ENCODE measurements at places on chromosomes 11 and 22.

DNA sequence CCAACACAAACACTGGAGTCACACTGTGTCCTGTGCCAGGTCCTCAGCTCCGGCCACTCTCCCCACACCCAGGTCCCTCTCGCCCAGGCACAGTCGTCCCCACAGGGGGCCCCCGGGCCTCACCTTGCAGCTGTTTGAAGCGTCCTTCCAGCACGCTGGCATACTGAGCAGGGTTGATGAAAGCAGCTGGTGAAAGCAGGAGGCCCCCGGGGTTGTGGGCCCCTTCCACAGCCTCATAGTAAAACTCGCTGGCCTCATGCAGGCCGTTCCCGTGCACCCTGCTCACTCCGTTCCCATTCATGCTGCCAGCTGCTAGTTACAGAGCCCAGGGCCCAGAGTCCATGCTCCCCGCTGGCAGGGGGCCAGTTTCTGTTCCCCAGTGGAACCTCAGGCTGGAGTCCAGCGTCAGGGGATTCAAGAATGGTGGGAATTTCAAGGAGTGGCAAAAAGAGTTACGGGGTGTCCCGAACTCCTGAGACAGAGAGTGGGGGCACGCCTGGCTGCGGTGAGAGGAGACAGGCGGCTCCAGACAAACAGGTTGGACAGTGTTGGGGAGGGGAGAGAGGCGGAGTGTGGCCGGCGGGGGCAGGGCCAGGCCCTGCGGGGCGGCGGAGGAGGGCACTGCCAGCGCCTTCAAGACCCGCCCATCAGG, 10.6 kb downstream of the SPTBN2 start:
- no peak for DNase-seq

DNA sequence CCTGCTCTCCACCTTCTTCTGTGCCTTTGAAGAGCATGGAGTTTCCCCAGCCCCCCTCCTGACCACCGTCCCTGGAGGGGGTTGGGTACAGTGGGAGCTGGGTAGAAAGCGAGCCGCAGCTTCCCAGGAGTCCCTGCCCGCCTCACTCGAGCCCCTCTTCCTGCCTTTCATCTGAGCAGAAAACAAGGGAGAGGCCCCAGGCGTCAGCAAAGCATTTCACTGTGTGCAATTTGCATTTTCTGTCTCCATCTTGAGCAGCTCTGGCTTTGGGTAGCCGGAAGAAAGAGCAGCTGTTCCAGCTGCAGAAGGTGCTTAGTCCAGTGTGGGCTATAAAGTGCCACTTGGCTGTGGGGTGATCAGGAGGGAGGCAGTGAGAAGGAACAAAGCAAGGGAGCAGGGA, 229.7 kb downstream of the CEP164 start:
- no peak for DNase-seq

DNA sequence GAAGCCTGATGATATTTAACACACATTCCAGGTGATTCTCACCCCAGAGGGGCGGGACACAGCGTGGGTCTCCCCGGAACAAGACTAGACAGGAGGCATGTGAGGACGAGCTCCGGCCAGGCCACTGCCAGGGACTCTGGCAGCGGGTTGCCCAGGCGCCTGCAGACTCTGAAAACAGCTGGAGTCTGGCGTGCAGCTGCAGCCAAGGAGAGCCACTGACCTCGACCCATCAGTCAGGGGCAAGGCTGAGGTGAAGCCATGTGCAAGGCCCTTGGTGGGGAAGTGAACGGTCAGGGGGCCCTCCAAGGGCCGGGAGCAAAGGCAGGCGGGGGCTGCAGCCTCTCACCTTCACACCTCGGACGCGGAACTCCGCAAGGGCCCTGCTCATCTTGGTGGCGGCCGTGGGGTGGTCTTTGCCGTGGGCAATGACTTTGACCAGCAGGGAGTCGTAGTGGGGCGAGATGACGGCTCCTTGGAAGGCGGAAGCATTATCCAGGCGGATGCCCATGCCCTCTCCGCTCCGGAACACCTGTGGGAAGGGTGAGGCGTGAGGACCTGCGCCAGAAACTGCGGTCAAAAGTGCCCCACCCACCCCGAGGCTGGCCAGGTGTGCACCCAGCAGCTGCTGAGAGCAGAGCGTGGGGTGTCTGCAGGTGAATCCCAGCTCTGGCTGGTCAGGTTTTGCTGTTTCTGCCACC, 6.7 kb downstream of the LRFN4 start:
- no peak for DNase-seq

DNA sequence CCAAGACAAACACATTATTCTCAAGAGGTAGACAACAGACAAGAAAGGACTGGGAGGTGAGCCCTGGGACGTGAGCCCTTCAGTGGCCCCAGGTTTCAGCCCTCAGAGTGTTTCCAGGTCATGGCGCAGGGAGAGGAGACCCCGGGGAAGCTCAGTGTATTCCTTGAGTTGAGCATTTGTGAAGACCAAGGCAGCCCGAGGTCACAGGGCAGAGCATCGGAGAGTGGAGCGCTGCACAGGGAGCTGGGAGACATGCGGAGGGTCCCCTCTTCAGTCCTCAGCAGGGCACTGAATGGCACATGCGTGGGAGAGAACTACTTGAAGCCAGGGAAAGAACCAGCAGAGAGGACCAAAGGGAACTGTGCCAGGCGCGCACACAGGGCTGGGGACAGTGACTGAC, 11.7 kb downstream of the KRTAP5-6 start:
- DNase-seq, result no peak

DNA sequence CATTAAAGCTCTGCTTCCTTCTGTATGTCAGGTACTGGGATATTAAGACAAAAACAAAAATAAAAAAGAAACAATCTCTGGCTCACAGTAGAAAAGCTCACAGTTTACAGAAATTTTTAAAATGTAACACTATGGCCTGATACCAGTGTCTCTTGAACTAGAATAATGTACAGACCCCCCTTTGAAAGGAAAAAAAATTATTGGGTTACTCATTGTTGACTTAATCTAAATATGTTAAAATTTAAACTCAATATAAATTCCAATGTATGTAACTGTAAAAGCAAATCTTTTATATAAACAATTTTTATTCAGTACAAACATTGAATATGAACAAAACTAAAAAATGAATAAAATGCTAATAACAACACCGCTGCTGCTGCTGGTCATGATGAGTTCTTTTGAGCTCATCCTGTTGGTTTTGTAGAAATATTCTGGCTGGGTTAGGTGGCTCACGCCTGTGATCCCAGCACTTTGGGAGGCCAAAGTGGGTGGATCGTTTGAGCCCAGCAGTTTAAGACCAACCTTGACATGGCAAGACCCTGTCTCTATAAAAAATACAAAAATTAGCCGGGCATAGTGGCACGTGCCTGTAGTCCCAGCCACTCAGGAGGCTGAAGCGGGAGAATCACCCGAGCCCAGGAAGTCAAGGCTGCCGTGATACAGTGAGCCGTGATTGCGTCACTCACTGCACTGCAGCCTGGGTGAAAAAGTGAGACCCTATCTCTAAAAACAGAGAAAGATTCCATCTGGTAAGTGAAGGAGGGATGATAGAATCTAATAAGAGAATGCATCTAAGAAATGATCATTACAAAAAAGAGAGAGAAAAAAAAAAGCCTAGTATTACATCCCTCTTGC, 11.8 kb upstream of the KCNE3 start:
- DNase-seq, result no peak

DNA sequence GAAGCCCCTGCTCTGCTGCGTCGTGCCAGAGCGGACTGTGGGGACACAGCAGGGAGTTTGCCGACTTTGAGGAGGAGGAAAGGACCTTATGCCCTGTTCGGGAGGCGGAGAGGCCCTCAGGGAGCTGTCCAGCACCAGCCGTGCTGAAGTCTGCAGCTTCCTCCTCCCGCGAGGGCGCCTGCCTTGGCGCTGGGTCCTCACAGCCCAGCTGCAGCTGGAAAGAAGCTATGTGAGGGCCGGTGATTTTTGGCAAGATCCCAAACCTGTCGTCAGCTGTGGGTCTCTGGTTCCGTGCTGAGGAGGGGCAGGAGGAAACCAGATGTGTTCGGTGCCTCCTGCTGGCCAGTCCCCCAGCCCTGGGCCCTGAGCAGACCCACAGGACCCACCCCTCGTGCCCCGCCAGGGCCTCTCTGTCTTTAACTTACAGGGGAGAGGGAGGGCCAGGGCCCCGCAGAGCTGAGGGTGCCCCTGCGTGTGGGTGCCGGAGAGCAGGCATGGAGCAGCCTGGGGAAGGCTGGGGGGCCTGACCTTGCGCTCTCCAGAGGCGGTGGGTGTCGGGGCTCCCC, 12.0 kb downstream of the BRSK2 start:
- DNase-seq, result no peak

- DNase-seq, result peak; percentile 38
These were observed 114.6 kb upstream of the THY1 start for GRCh38 chr11:119537306-119538253.

DNA sequence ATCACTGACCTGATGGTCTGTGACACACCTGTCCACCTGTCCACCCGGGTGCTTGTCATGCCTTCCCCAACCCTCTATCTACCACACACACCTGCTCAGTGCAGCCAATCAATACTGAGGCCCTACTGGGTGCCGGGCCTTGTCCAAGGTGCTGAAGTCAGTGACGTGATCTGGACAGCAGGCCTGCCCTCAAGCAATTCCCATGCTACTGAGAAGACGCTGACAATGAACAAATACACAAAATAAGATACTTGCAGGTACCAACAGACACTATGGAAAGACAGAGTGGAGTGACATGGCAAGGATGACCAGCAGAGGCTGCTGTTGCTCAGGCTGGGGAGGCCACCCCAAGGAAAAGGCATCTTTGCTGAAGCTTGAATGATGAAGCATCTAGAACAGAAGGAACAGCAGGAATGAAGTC, 21.2 kb downstream of the PLAAT3 start:
- no peak for DNase-seq

GRCh38 chr11:32109138-32109537, 18.3 kb downstream of the RCN1 start:
- DNase-seq, result no peak

GRCh38 chr11:64553554-64554201, 37.3 kb upstream of the SLC22A12 start:
- no peak for DNase-seq
